ENCODE measurements at places on chromosomes 12 and 14.

DNA sequence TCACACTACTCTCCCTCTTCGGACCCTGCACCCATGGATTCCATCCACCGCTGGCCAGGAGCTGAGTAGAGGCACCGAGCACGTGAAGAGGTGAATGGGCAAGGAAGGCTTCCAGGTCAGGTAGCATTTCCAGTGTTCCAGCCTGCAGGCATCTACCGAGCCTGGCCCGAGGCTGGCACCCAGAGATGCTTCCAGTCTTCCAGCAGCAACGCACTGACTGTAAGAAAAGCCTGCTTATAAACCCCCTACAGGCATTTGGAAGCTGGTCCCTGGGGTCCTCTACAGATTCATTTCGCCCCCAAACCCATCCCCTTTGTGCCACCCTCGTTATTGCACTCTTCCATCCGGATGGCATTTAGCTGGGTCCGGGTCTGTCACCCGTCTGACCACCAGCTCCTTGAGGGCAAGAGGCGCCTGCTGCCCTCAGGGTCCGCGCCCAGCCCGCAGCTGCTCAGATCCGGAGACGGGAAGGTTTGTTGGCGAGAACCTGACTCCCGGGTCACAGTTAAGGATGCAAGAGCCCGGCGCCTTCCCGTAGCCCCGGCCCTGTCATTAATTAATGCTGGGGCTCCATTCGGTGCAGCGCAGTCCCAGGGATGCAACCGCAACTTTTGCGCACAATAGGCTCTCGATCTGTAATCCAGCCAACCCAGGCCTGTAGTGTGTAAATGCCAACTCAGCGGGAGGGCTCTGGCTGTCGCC, 614 bp upstream of the MARK3 start:
- DNase-seq = peak; percentile 4

DNA sequence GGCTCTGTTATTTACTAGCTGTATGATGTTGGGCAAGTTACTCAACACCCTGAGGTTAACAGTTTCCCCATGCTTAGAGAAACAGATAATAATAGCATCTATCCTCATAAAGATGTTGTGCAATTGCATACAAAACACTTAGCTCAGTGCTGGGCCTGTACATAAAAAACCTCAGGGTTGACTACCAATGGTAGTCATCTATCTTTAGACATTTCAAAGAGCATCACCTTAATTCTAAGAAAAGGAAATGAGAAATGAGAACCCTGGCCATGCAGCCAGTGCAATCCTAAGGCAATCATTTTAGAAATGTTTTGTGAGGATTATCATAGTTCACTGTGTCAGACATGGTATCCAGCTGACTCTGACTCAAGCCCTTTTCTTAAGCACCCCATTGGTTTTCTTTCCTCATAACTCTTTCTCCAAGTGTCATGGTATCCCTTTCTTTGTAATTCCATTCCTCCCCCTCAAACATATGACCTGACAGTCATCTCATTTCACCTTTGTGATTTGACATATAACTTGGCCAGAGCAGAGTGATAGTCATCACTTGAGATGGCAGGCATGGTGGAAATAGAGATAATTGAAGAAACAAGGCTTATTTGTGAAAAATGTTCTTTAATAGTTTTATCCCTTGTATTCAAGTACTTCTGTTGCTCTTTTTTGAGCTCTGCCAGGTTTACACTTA, 29.5 kb upstream of the OSBPL8 start:
- DNase-seq = no peak

GRCh38 chr14:30496852-30497251, 62.1 kb upstream of the G2E3 start:
- no peak for DNase-seq

DNA sequence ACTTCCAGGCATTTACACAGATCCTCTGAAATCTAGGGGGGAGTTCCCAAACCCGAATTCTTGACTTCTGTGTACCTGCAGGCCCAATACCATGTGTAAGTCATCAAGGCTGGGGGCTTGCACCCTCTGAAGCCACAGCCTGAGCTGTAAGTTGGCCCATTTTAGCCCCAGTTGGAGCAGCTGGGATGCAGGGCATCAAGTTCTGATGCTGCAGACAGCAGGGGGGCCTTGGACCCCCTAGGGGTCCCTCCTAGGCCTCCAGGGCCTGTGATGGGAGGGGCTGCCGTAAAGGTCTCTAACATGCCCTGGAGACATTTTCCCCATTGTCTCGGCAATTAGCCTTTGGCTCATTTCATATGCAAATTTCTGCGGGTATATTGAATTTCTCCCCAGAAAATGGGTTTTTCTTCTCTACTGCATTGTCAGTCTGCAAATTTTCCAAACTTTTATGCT, 59.5 kb downstream of the LRIG3 start:
- no peak for DNase-seq

- DNase-seq = no peak
These were observed 17.8 kb upstream of the NR1H4 start for GRCh38 chr12:100455896-100456295.

GRCh38 chr14:50070230-50070629, 46.1 kb downstream of the VCPKMT start:
- DNase-seq = no peak

GRCh38 chr12:79174626-79175025, 310.1 kb downstream of the SYT1 start:
- DNase-seq = no peak

DNA sequence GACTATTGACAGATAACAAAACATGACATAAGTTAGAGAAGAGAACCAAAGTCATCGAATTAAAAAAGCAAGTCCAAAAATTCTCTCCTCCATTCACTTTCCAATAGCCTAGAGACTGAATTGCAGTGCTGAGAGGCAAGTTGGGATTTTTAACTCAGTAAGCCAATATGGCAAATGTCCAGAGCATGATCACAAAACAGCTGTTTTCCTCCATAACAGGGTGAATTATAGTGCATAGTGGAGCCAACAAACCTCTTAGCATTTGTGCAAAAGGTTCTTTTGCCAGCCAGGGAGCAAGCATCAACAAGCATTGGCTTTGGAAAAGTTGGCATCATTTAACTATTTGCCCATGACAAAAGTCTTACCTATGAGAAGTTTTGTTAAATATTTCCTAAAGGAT, 458.8 kb upstream of the NOVA1 start:
- no peak for DNase-seq

DNA sequence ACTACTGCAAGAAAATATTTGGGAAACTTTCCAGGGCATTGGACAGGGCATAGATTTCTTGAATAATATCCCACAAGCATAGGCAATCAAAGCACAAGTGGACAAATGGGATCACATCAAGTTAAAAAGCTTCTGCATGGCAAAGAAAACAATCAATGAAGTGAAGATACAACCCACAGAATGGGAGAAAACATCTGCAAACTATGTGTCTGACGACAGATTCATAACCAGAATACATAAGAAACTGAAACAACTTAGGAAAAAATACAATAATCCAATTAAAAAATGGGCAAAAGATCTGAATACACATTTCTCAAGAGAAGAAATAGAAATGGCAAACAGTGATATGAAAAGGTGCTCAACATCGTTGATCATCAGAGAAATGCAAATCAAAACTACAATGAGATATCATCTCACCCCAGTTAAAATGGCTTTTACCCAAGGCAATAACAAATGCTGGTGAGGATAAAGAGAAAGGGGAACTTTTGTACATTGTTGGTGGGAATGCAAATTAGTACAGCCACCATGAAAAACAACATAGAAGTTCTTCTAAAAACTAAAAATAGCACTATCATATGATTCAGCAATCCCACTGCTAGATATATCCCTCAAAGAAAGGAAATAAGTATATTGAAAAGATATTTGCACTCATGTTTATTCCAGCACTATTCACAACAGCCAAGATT, 33.8 kb upstream of the ATP2B1 start:
- DNase-seq = no peak

GRCh38 chr14:67387195-67387594, 24.8 kb downstream of the PLEK2 start:
- DNase-seq = no peak

DNA sequence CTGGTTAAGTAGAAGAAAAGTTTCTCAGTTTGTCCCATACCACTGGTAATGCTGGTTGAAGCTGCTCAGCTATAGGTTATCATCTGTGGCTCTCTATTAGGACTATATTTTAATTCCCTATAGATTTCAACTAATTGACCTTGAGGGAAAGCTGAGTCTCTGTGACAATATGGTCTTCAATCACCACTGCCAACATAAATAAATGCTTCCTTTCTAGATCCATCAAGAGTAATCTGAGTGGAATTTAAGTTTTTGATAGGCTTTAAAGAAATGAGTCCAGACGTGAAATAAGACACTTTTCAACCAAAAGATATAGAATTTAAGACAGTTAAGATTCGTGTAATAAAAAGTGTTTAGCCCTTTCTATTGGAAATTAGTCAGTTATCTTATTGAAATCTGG, 63.5 kb upstream of the MYF6 start:
- no peak for DNase-seq

- DNase-seq = no peak
These were observed 19.9 kb downstream of the TMEM233 start for GRCh38 chr12:119613319-119613936.

GRCh38 chr12:40146800-40147797, 41.2 kb upstream of the SLC2A13 start:
- DNase-seq = no peak

DNA sequence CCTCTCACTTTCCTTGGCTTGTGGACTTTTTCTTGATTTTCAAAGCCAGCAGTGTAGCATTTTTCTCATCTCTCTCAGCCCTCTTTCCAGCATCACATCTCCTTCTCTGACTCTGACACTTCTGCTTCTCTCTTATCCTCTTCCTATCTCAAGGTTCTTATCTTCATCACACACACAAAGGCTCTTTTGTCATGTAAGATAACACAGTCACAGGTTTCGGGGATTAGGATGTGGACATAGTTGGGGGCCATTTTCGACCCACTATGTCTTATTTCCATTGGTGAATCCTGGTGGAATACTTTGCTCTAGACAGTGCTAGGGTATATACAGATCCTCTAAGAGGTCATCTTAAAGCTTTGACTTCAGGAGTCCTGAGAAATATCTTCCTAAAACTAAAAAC, 719.3 kb upstream of the TBX3 start:
- DNase-seq = no peak

DNA sequence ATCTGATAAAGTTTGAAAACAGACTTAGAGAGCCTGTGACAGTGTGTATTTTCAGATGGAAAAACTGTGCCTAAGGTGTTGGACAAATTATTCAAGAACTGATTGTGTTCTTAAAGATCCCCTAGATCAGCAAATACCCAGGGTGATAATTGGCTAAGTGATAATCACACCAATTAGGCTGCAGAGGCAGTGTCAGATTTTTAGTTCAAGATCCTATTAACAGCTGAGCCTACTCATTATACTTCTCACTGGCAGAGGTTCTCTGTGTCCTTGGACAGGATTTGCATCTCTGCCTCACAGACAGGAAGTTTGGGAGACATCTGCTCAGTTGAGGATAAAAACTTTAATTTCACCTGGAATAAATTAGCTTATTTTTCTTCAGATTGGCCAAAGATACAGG, 4.3 kb upstream of the FGD4 start:
- no peak for DNase-seq

GRCh38 chr12:119642986-119643385, 24.9 kb upstream of the PRKAB1 start:
- DNase-seq = no peak

GRCh38 chr14:76647697-76648298, 113.5 kb upstream of the VASH1 start:
- no peak for DNase-seq

GRCh38 chr12:42926232-42926631, 336.7 kb upstream of the PRICKLE1 start:
- no peak for DNase-seq

GRCh38 chr12:63495974-63496373, 172.3 kb downstream of the DPY19L2 start:
- no peak for DNase-seq

DNA sequence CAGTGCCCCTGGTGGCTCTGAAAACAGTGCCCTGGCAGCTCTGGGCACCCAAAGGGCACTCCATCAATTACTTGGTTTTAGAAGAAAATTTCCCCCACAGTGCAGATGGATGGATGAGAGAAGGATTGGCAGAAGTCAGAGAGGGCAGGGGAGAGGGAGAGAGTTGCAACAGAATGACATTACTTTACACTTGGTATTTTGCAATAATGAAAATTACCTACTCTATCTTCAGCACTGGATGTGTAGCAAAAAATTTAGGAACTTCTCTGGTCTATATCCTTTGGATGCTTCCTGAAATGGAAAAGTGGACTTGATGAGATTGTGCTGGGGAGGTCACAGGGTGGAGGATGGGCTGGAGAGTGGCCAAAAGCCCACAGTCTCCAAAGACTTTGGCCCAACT, 193.2 kb downstream of the CHST11 start:
- DNase-seq = no peak

DNA sequence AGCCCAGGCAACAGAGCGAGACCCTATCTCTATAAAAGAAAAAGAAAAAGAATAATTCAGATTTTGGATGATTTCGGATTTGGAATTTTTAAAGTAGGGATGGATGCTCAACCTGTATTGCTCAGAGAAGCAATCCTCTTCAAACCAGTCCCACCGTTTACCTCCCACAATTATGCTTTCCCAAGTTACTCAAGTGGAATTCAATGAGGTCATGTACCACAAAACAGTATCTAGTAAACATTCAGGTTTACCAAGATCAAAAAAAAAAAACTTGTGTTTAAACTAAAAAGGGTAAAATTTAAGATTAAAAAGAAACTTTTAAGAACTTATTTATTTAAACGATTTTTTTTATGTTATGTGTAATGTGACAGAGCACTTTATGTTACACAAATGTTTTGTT, 2.5 kb downstream of the KDM5A start:
- no peak for DNase-seq

DNA sequence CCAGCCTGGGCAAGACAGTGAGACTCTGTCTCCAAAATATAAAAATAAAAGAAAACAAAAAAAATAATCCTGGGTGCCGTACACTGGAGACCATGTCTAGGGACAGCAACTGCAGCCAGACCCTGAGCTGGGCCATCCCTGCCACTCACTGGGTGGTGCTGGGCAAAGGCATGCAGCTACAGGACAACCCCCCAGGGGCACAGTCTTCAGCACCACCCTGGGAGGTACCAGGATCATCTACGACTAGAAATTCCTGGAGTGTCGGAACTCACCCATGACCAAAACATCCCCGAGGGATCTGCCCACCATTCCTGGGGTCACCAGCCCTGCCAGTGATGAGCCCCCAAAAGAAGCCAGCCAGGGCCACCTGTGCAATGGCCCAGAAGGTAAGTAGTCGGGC, 35.7 kb upstream of the SUPT16H start:
- no peak for DNase-seq

GRCh38 chr14:100982762-100983161, 79.2 kb upstream of the RTL1 start:
- no peak for DNase-seq

GRCh38 chr14:21068521-21069387, 1.4 kb upstream of the ARHGEF40 start:
- no peak for DNase-seq

- DNase-seq = no peak
These were observed 72.6 kb upstream of the TCL1A start for GRCh38 chr14:95786566-95786965.

DNA sequence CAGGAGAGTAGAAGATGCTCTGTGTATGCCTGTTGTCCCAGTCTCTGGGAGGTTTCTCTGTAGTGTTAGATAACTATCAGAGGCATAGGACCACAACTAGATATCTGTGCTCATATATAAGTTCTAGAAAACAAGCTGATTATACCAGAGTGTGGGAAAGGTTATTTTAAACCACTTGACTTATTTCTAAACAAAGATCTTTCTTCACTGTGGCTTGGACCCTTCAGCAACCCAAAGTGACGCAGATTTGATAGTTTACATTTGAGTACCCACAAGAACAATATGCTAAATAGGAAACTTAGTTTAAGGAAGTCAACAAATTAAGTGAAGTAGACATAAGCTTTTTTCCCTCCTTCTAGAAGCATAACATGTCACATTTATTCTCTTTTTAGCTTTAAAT, 41.3 kb downstream of the RIC8B start:
- no peak for DNase-seq

- no peak for DNase-seq
These were observed 22.2 kb upstream of the OVCH1 start for GRCh38 chr12:29519585-29520182.

Data from stimulated activated CD8-positive, alpha-beta memory T cell treated with anti-CD3 and anti-CD28 coated beads, Interleukin-4, amount 100 ng/mL, for 24 hours (primary cell).